ENCODE measurements at places on chromosomes 13 and 19.

DNA sequence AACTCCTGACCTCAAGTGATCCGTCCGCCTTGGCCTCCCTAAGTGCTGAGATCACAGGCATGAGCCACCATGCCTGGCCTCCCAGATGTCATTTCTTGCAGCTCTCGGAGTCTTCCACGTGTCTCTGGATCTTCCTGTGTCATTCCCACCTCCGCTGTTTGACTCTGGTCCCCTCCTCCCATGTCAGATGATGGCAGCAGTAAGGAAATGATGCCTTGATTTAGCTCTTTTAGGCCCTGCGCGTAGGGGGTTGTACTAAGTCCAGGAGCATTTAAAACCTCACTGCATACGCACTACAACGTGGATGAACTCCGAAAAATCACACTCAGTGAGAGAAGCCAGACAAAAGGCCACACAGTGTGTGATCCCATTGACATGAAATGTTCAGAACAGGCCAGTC, 113.1 kb downstream of the GNG7 start:
- DNase-seq, result no peak

GRCh38 chr19:480016-480855, 16.1 kb upstream of the MADCAM1 start:
- no peak for DNase-seq

- no peak for DNase-seq
Observed at GRCh38 chr19:39867952-39868351, 21.8 kb upstream of the FBL start.

DNA sequence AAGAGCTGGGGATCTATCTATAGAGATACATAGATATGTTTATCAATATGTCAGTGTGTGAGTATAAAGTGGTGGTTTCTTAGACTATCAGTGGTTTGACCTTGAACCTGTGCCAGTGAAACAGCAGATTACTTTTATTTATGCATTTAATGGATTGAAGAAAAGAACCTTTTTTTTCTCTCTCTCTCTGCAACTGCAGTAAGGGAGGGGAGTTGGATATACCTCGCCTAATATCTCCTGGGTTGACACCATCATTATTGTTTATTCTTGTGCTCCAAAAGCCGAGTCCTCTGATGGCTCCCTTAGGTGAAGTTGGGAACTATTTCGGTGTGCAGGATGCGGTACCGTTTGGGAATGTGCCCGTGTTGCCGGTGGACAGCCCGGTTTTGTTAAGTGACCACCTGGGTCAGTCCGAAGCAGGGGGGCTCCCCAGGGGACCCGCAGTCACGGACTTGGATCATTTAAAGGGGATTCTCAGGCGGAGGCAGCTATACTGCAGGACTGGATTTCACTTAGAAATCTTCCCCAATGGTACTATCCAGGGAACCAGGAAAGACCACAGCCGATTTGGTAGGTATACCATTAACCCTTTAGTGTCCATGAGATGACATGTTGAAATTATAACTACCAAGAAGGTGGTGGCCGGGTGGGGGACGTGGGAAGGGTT, 880 bp downstream of the FGF9 start:
- DNase-seq, result no peak

- DNase-seq, result peak; percentile 20
Observed at GRCh38 chr13:47033216-47033615, 136.4 kb upstream of the HTR2A start.

- no peak for DNase-seq
Observed at GRCh38 chr19:36986601-36987000, 70.5 kb downstream of the ZNF568 start.

DNA sequence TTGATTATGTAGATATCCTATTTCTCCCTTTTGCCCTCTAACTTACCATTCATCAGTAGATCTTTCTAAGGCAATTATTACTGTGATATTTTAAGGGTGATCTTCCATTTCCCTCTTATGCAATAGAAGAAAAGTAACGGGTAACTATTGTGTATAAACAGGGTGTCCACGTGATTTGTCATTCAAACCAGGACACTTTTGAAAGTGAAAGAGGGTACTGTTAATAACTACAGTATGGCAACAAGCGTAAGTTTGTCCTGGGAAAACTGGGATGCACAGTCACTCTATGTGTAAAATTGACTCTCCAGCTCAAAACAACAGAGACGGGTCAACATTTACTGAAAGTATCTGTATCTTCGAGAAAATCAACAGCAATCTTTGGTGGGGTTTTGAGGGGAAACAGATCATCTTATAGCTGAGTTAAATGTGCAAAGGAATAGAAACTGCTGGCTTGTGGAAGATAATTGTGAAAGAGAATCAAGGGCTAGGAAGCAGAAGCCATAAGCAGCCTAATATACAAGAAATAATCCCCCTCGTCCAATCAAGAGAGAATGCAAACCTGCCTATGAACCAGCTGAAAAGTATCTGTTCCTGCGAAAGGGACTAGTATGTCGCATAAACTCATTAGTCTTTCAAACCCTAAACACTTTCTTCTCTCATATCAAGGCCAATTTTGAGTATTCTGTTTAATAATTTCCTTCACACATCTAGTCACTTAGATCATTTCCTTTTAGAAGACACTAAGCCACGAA, 126.7 kb downstream of the FOXO1 start:
- DNase-seq, result no peak

DNA sequence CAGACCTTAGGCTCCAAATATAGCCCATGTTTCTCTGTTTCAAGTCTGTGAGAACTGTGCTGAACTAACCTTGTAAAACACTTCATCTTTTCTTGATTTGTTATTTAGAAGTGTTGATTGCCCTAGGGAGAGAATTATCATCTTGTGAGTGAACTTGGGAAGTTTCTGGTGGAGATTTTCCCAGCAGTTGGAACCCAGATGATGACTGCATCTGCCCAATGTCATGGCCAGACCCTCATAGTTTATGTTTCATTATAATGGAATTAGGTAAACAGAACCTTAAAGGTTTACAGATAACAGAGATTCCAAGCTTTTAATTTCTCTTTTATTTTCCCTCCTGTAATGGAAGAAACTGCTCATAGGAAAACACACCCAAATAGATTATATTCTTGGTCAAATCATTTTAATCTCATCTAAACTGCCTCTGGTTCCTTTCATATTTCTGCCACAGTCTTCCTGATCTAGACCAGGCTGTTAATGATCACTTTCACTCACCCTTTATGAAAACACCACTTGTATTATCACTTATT, 569.1 kb downstream of the KCTD12 start:
- no peak for DNase-seq

GRCh38 chr19:7210359-7210758, 83.9 kb downstream of the INSR start:
- DNase-seq, result no peak
